ENCODE measurements at places on chromosomes 7 and 10.

GRCh38 chr7:46622251-46622650 is 701.2 kb upstream of the IGFBP3 start:
- no peak for DNase-seq

- DNase-seq, result no peak
These were observed 414.6 kb downstream of the DNAJB6 start for GRCh38 chr7:157751406-157751805.

GRCh38 chr10:50511492-50512213 is 112.1 kb downstream of the SGMS1 start:
- no peak for DNase-seq

DNA sequence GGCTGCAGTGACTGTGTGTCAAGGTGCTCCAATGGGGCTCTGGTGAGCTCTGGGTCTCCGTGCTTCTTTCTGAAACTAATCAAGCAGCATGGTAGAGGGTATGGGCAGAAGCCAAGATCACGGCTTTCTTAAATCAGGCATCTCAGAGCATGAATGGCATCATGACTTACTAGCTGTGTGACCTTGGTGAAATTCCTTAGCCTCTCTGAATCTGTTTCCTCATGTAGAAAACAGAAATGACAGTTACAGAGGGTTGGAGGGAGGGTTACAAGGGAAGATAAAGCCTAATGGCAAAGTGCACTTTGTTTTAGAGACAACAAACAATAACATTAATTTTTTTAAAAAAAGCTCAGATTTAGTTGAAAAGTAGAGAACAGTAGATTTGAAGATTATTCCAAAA is 34.9 kb downstream of the FRMPD2 start:
- DNase-seq, result no peak

GRCh38 chr7:134126146-134126545 is 994 bp upstream of the LRGUK start:
- DNase-seq, result no peak

DNA sequence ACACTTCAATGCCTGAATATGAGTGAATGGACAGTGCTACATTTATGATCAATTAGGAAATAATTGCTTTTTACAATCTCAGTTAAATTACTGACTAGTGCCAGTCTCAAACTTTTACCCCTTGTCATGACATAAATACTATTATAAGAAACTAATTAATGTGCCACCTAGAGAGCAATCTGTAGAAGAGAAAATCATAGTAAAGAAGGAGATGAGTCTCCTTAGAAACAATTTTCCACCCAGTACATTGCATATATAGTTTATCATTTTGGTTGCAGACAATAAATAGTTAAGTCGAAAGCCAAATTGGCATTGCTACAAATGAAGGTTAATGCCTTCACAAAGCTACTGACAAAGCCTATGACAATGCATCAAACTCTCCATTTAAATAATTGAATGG is 68.6 kb downstream of the SLC13A1 start:
- no peak for DNase-seq

GRCh38 chr7:128211626-128212025 is 29.5 kb upstream of the LEP start:
- DNase-seq, result no peak

- no peak for DNase-seq
These were observed 8.4 kb downstream of the COL17A1 start for GRCh38 chr10:104077247-104077646.

DNA sequence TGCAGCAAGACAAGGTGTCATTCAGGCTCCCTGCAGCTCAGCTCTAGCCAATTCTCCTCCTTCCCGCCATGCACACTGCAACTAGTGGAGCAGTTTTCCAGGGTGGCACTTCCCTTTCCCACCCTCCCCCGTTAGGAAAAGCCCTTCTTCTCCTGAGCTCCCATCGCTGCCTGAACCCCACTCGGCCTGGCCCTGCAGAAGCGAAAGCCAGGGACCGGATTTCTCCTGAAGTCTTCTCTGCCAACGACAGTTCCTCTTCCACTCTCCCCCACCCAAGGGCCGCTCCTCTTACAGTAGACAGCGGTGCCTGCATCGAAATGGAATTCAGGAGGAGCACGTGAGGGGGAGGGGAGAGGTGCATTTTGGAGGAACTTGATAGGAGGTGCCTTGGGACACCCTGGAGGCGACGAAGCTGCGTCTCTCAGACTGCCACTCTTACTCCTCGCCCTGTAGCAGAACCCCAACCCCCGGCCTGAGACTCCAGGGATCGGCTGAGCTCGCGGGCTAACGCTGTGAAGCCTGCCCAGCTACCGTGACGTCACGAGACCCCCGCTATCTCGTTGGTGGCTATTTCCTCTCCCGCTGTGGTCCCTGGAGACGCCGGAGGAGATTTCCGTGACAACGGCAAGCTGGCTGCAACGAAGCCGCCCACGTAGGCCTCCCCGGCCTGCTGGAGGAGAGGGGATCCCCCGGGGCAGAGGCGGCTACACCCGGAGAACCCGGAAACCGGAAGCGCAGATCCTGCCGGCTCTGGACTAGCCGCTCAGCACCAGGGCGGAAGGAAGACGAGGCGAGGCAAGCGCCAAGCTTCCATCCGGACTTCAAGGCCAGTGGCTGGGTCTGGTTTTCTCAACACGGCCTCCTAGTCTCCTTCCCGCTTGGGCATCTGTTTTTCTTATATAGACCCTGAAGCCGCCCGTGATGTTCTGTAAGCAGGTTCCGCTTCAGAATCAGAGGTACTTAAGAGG is 109.7 kb downstream of the RALA start:
- DNase-seq, result peak; percentile 97

GRCh38 chr7:76089865-76090475 is 42.1 kb downstream of the MDH2 start:
- no peak for DNase-seq
